ENCODE measurements at places on chromosomes 13 and 19.
A peak's percentile ranks its signal among the peaks of the same experiment; 100 is the strongest.

GRCh38 chr19:31513841-31514240 is 164.6 kb upstream of the TSHZ3 start:
- DNase-seq: no peak

DNA sequence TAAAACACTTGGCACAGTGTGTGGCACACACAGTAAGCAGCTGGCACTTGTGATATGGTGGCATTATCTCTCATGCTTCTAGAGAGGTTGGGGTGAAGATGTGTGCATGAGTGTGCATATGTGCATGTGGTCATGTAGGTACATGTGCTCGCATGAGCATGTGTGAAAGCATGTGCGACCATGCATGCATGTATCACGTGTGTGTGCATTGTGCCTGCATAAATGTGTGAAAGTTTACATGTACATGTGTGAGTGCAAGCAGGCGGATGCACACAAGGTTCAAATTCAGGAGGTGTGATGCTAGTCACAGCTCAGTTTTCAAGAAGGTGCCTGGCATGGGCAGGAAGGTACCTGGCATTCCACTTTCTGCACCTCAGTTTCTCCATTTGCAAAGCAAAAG is 59.0 kb upstream of the UQCRFS1 start:
- DNase-seq: no peak

GRCh38 chr13:20927596-20928257 is 25.2 kb upstream of the XPO4 start:
- DNase-seq: no peak

DNA sequence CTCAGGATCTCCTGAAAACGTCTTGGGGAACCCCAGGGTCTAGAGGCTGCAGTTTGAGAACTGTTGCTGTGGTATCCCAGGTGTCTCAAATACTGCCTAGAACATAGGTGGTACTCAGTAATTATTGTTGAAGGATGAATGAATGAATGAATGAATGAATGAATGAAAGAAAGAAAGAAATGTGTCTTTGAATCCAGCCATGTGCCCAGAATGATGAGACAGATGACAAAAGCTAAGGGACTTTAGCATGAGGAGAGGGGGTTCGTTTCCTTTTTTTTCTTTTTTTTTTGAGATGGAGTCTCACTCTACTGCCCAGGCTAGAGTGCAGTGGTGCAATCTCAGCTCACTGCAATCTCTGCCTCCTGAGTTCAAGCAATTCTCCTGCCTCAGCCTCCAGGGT is 7.8 kb downstream of the LSR start:
- DNase-seq: no peak

- peak; percentile 55 for DNase-seq
These were observed at the start of gene EMP3 for GRCh38 chr19:48325265-48325910. Gene EMP3, plus strand, starts transcription at chr19:48325552. Its CDS starts 1,293 bp downstream, at chr19:48326845.

DNA sequence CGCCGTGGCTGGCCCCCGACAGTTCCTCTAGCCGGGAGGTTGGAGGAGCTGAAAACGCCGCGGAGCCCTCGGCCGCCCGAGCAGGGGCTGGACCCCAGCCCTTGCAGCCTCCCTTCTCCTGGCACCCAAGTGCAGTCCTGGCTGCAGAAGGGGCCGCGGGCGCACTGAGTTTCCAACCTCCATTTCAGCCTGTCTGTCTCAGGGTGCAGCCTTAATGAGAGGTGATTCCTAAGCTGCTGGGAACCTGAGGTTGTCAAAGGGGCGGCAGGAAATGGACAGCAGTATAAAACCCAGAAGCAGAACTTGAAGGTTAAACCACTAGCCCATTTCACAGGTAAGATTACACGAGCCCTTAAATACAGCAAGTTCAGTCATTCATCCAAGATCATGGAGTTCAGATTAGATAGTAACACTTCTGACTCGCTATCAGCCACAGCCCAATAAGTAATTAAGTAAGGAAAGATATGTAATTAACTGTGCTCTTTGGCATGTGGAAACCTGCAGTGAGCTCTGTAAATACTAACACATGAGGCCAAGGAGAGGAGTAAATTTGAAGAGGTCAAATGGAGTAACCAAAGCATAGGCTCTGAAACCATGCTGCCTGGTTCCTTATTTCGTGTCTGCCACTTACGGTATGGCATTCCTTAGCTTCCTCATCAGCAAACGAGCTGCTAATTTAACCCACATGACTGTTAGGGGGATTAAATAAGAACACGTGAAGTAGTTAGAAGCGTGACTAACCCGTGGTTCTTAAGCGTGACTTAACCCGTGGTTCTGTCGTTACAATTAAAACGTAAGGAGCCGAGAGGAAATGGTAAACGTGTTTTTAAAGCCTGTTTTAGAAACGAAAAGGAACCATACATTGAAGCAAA is 686 bp downstream of the SETDB2 start:
- no peak for DNase-seq

DNA sequence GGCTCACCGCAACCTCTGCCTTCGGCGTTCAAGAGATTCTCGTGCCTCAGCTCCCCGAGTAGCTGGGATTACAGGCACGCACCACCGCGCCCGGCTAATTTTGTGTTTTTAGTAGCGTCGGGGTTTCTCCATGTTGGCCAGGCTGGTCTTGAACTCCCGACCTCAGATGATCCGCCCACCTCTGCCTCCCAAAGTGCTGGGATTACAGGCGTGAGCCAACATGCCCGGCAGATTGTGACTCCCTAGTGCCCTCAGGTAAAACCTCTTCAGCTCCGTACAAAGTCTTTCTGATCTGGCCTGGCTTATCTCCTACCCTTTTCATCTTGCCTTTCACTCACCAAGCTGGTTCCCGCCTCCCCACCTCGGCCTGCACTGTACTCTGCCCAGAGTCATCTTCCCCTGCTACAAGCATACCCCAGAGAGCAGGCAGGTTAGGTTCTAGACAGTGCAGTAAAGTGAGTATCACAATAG is 15.0 kb downstream of the BICRA start:
- no peak for DNase-seq

DNA sequence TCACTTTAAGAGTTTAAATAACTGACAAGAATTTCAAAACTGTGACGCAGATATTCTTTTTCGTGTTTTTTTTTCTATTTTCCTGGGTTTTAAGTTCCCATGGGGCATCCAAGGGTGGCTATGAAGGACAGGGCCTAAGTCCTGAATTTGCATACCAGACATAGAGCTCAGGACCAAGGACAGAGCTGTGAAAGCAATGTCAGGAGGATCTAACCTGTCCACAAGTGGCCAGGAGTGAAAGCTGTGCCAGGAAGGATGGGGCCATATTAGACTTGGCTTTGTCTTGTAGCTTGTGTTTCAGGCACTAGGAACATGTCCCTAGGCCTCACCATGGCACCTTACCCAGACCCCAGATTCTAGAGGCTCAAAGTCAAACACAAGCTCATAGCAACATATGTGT is 289.4 kb upstream of the MIR17HG start:
- no peak for DNase-seq
